Stimulated activated CD8-positive, alpha-beta memory T cell treated with anti-CD3 and anti-CD28 coated beads, Interleukin-2, amount 100 ng/mL, for 48 hours (primary cell): ENCODE measurements at places on chromosomes 4 and X.

DNA sequence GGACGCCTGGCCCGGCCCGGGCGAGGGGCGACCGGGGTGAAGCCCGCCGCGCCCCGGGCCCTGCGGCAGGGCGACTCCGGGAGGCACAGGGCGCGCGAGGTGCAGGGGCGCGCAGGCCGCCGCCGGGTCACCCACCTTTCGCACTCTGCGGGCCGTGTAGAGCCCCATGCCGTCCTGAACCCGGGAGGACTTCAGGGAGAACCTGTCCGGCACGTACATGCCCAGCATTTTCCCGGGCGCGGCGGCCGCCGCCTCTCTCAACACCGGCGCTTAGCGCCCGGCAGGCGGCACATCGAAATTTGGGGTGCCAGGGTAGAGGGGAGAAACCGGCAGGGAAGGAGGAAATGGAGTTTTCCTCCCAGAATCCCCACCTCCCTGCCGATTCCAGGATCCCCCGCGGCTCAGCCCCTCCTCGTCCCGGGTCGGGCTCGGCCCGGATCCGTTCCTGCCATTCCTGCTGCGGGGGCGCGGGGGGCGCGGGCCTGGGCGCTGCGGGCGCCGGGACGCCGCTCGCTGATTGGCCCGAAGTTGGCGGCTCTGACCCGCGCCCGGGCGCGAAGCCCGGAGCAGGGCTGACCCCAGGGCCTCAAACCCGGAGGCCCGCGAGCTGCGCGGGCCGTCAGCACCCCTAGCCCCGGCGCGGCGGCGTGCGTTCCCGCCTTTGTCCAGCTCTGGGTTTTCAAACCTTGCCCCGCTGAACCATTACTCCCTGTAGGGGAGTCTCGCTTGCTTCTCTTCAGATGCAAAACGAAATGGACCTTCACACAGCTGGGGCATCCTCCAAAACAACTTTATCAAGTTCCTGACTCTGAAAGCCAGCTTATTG lies at the start of gene PRDM5:
Gene PRDM5, minus strand, starts transcription at position 346 of the 826 bp plus-strand sequence. Its CDS starts 118 bp downstream, at position 228.
- peak; percentile 8 for DNase-seq

GRCh38 chr4:89048906-89049601 lies 7.9 kb downstream of the FAM13A start:
- DNase-seq, result no peak

- DNase-seq, result no peak
These were observed 213.7 kb upstream of the PPARGC1A start for GRCh38 chr4:24103434-24104157.

DNA sequence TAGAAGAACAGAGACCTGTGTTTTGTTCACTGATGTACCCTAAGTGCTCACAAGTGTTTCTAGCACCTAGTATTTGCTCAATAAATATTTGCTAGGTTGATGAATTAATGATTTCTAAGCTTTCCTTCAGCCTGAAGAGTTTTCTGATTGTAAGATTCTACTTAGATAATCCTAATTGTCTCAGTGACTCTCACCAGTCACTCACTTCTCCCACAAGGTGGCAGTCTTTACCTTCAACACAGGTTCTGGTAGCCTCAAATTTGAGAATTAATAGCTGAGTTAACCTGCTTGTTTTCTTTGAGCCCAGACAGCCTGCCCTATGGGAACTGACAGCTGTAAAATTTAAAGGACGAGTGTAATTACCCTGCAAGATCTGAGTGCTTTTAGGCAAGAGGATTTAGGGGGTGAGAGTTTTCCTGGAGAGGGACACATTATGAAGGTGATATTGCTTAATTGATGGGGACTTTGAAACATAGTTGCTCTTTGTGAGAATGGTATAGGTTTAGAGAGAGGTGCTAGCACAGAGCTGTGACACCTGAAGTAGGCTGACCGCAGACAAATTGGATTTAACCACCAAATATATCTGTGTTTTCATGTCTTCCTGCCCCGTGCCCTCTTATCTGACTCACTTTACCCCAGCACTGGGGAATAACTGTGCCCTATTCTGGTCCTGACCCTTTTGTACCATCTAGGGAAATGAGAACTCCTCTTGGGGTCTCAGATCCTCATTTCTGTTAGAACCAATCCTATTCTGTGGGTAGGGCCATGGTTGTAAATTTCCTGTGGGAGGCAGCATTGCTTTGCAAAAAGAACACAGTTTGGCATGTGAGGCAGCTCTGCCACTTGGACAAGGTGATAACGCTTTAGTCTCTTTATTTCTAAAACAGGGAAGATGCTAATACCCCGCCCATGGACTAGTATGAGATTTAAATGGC lies 27.7 kb downstream of the CD38 start:
- no peak for DNase-seq

DNA sequence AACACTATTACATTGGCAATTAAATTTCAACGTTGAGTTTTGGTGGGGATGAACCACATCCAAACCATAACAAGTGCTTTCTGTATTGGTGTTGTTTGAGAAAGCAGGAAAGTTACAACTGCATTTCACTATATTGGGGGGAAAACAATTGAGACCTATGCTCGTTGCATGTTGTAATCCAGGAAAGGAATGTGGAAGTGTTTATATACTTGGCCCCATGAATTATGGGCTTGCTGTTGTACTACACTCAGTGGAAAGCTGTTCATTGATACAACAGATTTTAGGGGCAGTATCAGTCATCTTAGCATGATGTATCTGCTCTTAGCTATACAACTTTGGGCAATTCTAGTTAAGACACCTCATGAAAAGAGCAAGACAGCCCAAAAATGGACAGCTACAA lies 52.4 kb downstream of the KLHL5 start:
- no peak for DNase-seq

DNA sequence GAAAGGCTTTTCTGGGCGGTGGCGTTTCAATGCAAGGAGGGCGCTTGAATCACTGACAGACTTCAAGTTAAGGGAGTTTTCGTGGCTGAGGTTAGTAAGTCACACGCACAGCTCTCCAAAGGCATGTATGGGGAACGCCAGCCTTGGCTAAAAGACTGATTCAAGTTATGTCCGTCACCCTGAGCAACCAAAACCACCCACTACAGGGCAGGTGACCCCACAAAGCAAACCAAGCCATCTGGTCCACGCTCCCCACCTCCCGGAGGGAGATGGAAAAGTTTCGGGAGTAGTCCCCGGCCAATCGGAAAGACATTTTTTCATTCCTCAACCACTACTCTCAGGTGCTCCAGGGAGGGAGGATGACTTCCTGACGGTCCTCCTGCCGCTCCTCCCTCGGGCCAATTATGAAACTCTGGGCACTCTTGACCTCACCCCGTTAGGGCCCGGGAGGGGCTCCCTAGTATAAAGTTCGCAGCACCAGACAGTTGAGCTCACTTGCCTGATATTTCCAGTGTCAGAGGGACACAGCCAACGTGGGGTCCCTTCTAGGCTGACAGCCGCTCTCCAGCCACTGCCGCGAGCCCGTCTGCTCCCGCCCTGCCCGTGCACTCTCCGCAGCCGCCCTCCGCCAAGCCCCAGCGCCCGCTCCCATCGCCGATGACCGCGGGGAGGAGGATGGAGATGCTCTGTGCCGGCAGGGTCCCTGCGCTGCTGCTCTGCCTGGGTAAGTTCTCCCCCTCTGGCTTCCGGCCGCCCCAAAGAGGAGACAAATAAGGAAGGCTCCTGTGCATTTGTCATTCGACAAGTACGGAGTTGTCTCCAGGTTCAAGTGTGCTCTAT lies at the start of gene EREG:
Gene EREG, plus strand, starts transcription at position 494 of the 840 bp plus-strand sequence. Its CDS starts 164 bp downstream, at position 658.
- DNase-seq, result no peak

- no peak for DNase-seq
These were observed 504 bp upstream of the RBM3 start for GRCh38 chrX:48573690-48574269.

GRCh38 chr4:184293552-184293951 lies 75.9 kb upstream of the ENPP6 start:
- DNase-seq, result no peak

DNA sequence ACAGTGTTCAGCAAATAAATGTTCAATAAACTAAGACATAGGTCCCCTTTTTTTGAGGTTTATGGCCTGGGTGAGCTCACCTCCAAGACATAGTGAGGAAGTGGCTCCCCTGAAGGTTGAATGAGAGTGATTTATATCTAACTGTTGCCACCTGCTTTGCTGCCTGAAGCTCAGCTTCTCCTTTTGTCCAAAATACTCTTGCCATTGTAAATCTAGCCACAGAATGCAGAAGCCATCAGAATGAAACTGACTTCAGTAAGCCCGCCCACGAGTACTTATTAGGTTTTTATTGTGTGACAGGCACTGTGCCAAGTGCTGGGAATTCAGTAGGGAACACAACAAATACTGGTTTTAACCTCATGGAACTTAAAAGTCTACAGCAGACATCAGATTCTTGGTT lies 18.0 kb downstream of the SPINK2 start:
- DNase-seq, result no peak
